Activated CD4-positive, alpha-beta T cell treated with anti-CD3 and anti-CD28 coated beads for 36 hours (primary cell): ENCODE measurements at places on chromosomes 1 and 21.
A peak's percentile ranks its signal among the peaks of the same experiment; 100 is the strongest.

GRCh38 chr1:207849646-207850045 lies 61.3 kb downstream of the CD34 start:
- DNase-seq = no peak

- DNase-seq = no peak
These were observed 1667.8 kb downstream of the MRPL39 start for GRCh38 chr21:23939369-23940065.

GRCh38 chr1:225865514-225865913 lies 16.7 kb downstream of the TMEM63A start:
- DNase-seq = no peak

DNA sequence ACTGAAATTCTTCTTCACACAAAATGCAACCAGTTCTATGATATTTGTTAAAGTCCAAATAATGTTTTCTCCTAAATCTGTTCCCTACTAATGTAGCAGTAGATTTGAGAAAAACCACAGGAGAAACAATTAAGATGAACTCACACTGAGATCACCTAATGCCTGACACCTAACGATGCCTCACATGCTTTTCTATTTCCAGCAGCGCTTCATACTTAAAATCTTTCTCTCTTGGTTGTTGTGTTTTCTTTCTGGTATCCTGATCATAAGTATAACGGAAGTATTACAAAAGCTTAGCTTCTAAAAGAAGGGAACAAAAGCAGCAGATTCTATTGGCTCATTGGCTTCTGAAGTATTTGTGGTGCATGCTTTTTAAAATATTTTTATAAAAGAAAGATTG lies 267.2 kb upstream of the SGIP1 start:
- no peak for DNase-seq

- no peak for DNase-seq
These were observed 311.8 kb upstream of the DPYD start for GRCh38 chr1:98232678-98233077.

GRCh38 chr1:168976267-168976666 lies 130.2 kb upstream of the ATP1B1 start:
- no peak for DNase-seq

- DNase-seq = no peak
These were observed 37.2 kb downstream of the ATP2B4 start for GRCh38 chr1:203663821-203664220.

- DNase-seq = no peak
These were observed 36.7 kb upstream of the GRHL3 start for GRCh38 chr1:24282491-24282890.

GRCh38 chr1:60090655-60091054 lies 17.1 kb upstream of the C1orf87 start:
- no peak for DNase-seq

- DNase-seq = no peak
These were observed 122.3 kb downstream of the ZMYM4 start for GRCh38 chr1:35390600-35391494.

DNA sequence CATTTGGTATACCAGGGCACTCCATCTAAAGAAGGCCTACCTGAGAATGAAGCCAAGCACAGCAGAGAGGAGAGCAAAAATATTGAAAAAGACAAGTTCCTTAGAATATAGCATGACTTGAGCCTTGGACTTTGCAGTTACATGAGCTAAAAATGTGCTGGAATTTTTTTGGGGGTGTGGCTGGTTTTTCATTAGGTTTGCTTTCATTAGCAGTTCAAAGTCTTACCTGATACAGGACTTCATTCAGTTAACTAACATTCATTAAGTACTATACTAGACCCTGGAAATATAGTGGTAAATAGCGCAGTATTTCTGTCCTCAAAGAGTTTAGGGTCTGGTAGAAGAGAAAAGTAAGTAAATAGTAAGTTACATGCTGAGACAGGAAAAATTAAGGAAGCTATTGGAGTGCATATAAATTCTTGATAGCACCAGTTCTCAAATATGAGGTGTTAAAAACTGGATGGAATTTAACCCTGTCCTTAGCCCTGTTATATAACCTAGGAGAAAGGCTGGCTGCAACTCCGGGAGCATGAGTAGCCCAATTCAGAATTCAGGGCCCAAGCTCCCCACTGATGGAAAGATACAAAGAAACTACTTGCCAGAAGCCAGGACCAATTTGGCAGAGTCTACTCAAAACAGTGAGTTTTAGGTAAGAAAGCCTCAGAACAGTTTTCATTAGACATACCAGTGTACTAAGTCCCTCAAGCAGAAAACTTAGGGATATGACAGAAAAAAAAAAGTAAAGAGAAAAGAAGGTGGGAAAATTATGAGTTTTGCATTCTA lies 3.1 kb upstream of the DOCK7 start:
- no peak for DNase-seq

GRCh38 chr1:36320291-36320761 lies 3.1 kb downstream of the EVA1B start:
- DNase-seq = no peak

DNA sequence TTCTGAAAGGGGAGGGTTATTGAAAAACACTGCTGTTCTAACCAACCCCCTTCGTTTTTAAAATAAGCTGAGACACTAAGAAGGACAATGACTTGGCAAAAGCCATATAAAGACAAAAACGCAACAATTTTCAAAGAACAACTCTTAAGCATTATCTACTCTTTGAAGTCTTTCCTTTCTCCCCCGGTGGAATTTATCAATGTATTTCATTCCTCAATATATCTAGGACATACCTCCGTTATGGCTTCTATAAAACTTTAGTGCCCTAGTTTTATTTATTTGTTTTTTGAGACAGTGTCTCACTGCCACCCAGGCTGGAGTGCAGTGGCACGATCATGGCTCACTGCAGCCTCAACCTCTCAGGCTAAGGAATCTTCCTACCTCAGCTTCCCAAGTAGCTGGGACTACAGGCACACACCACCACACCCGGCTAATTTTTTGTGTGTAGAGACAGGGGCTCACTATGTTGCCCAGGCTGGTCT lies 3.2 kb downstream of the NRDC start:
- DNase-seq = no peak

GRCh38 chr21:44742418-44743153 lies 31.2 kb upstream of the TSPEAR start:
- no peak for DNase-seq

GRCh38 chr1:26195805-26196204 lies 5.4 kb downstream of the CATSPER4 start:
- no peak for DNase-seq

DNA sequence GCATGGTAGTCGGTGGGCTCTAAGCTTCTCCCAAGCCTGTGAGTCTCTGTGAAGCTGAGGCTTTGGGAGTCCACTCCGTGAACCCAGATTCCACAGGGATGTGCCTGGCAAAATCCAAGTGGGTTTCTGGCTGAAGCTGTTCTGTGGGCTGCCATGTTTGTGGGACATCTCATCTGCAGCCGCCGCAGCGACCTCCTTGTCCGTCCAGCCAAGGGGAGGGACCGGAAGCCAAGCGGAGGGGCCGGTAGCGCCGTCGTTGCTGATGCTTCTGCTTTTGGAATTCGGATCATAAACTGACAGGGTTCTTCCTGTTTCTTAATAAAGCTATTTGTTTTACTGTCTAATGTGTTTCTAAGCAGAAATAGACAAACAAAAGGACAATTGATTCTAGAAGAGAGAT lies 13.3 kb downstream of the KIF26B start:
- DNase-seq = no peak

GRCh38 chr1:40029608-40030007 lies 10.9 kb upstream of the CAP1 start:
- no peak for DNase-seq

DNA sequence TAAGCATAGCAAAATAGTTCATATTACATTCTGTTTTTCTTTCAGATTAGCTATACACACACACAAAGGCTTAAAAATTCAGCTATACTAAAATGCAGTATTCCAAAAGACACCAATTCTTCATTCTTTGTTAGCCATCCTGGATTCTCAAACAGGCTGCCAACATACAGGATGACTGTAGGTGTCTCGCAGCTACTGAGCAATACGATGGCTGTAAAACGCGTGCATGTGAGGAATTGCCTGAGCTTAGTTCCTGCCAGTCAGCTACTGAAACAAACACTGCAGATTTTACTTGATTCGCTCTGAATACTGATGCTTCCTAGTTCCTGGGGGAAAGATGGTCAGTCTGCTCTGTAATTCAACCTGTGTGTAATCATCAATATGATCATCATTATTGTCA lies 24.7 kb upstream of the HMGN1 start:
- no peak for DNase-seq

DNA sequence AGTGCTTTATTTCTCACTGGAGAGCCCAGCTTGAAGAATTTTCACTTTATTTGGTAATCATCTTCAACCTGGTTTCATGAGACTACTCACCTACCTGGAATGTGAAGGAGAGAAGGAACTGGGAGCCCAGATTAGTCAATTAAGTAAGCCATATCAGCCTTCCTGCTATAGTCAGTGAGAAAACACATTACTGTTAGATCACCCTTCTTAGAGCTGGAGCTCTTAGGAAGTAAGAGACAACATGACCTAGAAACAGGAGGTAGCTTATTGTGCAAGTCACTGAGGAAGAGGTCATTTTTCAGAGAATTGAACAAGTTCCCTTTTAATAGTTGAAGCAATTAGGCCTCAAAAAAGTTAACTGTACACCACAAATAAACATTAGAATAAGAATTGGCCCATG lies 49.2 kb upstream of the TEKT2 start:
- DNase-seq = no peak

DNA sequence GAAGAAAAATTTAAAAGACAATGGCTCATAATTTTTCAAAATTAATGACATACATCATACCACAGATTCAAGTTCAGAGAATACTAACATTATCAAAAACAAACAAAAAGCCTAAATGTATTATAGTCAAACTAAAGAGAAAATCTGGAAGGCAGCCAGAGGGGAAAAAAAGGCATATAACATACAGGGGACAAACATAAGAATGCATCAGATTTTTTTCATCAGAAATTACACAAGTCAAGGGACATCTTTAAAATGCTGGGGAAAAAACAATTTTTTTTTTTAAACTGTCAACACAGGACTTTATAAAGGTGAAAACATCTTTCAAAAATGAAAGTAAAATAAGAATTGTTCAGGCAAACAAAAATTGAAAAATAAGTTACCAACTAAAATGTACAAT lies 478.4 kb upstream of the PLXNA2 start:
- no peak for DNase-seq

- no peak for DNase-seq
These were observed 258.9 kb upstream of the PROX1 start for GRCh38 chr1:213728593-213729536.

DNA sequence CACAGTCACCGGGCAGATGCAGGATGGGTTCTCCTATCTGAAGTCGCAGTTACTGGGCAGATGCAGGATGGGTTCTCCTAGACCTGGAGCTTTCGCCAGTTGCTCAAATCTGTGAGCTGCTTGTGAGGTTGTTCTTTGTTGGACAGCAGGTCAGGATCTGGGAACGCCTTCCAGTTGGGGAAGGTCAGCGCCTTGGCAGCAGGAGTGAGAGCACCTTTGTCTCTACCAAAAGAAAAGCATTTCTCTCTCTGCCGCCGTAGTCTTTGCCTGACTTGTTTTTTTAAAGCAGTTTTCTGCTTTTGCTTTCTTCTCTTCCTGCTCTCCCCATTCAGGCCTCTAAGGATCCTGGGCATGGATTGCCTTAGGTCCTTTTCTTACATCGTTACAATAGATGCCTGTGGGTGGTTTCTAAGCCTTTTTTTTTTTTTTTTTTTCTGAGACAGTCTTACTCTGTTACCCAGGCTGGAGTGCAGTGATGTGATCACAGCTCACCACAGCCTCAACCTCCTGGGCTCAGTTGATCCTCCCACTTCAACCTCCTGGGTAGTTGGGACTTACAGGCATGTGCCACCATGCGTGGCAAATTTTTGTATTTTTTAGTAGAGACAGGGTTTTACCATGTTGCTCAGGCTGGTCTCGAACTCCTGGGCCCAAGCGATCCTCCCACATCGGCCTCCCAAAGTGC lies 15.7 kb downstream of the PEX14 start:
- no peak for DNase-seq

DNA sequence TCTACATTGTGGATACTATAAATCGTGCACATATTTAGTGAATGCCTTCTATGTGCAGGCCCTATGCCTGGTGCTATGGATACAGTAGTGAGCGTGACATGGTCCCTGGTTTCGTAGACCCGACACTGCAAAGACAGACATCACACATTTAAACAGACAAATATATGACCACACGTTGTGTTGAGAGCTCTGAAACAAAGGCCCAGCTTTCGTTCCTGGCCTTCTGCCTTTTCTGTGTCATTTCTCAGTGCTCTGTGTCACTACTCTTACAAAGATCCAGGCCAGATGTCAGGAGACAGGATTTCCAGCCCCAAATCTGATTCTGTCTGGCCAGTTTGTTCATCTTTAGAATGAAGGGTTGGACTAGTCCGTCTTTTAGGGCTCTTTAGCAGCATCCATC lies 19.3 kb upstream of the TRABD2B start:
- DNase-seq = no peak

DNA sequence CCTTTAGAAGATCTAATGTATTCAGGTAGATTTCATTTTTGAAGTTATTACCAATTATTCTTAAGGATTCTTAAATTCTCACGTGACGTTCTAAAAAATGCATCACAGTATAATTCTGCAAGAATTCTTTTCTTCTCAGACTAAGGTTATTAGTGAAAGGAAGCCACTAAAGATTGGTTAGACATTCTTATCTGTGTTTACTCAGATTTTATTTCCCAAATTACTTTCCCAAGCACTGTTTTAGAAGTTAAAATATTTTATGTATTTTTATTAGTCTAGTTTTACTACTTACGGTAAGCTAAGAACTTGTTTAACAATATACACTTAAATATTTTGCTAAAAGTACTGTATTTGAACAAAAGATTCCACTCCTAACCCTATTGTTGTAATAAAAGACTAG lies 28.4 kb downstream of the AGO3 start:
- no peak for DNase-seq

GRCh38 chr21:32411350-32412161 lies 950 bp upstream of the EVA1C start:
- peak; percentile 80 for DNase-seq

GRCh38 chr1:98700228-98700627 lies 38.7 kb downstream of the SNX7 start:
- DNase-seq = no peak

GRCh38 chr1:87362063-87362833 lies 33.6 kb downstream of the LMO4 start:
- no peak for DNase-seq

DNA sequence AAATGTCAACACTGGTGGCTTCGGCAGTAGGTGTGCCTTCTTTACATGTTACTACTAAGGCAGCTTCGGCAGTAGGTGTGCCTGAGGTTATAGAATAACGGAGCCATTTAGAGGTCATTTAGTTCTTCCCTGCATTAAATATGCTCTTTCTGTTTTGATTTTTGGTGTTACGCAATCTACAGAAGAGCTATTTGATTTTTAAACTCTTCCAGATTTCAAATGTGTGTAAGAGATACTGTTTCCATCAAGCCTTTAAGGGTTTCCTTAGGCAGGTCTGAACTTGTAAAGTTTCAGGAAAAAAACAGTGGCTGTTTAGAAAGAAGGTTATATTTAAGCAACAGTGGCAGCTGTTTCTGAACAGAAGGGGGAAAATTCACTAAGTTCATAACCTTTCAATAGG lies 54.8 kb downstream of the PIK3R3 start:
- no peak for DNase-seq

- peak; percentile 68 for DNase-seq
These were observed 812 bp downstream of the NBPF1 start for GRCh38 chr1:16612332-16613172.

GRCh38 chr1:101262630-101263348 lies 26.0 kb downstream of the S1PR1 start:
- no peak for DNase-seq
